Spleen (tissue), 13 donors: ENCODE measurements at places on chromosomes 3 and 15. TPM values are rescaled to one million over a fixed set of nuclear protein-coding genes. Genes with fewer than 3 reads are reported as not detected.

DNA sequence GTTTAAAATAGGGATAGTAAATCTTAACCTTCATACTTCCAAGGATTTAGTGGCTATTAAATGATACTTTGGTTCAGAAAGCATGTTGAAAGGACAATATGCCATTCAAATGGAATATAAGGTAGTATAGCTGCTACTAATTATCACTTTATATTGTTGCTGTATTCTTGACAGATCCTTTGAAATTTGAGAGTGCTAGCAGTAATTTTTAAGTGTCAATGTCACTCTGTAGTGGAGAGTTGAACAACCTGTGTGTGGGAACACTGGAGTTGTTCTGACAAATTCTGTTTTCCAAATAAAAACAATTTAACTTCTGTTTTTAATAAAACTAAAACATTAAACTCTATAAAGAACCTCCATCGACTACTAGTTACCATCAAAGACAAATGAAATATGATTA is 565.7 kb downstream of the FGF12 start:
- no peaks in the 10 kb centered on the region for H3K4me1 ChIP-seq
- no peak overlapping the region for H3K4me3 ChIP-seq
- no peak for DNase-seq
- H3K36me3 ChIP-seq: no peaks in the 10 kb centered on the region
- H3K27ac ChIP-seq: no peak overlapping the region
- H3K27me3 ChIP-seq: no peaks in the 10 kb centered on the region

GRCh38 chr3:191254098-191254873 is 55.2 kb downstream of the OSTN start:
- DNase-seq: no peak
- no peaks in the 10 kb centered on the region for H3K27me3 ChIP-seq
- H3K4me1 ChIP-seq: peaks cover 67% of the 10 kb centered on the region
- no peak overlapping the region for H3K4me3 ChIP-seq
- H3K27ac ChIP-seq: peak overlapping the region; percentile 6

DNA sequence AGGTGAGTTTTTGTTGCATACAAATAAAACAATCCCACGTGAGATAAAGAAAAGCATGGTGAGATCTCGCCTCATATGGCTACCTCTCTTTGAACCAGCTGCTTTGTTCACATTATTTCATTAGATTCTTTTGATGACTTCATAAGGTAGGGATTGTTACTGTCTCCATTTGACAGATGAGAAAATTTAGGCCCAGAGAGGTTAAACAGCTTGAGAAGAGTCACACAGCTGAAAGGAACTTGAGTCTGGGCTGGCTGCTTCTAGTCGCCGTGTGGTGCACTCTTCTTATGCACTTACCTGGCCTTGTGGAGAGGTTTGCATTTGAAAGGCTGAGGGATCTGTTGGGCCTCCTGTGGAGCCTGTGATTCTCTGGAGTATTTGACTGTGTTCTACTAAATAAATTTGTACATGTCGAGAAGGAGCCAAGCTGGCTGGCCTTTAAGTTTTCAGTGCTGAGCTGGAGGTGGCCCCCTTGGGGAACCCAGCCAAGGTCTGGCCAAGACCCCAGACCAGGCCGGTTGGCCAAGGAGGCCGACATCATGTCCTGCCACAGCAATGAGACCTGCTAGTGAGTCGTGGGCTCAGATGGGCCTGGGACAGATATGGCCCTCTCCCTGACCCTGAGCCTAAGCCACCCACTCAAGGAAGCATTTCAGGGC is 125.1 kb downstream of the SMAD6 start:
- no peak overlapping the region for H3K4me3 ChIP-seq
- no peak for DNase-seq
- no peaks in the 10 kb centered on the region for H3K27me3 ChIP-seq
- no peaks in the 10 kb centered on the region for H3K36me3 ChIP-seq

DNA sequence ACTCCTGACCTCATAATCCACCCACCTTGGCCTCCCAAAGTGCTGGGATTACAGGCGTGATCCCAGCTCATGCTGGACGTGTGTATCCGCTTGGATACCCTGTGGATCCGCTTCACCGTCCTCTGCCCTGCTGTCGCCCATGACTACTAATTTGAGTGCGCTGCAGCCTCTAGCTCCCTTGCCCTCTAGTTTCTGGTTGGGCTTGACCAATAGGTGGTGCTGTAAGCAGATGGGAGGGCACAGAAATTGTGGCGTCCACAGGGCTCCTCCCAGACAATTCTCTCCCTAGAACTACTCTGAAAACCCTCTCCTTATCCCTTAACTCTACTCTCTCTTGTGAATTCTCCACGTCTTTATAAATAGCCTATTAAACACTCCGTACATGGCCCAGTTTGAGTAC is 36.2 kb downstream of the ZPLD1 start:
- DNase-seq: no peak
- H3K4me1 ChIP-seq: no peaks in the 10 kb centered on the region
- H3K27me3 ChIP-seq: no peaks in the 10 kb centered on the region
- no peak overlapping the region for H3K4me3 ChIP-seq

- H3K36me3 ChIP-seq: no peaks in the 10 kb centered on the region
- no peak overlapping the region for H3K4me3 ChIP-seq
- peak; percentile 49 for DNase-seq
Observed at GRCh38 chr15:41990691-41991090, 18.3 kb upstream of the EHD4 start.

- H3K27ac ChIP-seq: no peak overlapping the region
- H3K36me3 ChIP-seq: no peaks in the 10 kb centered on the region
- no peak overlapping the region for H3K4me3 ChIP-seq
- H3K4me1 ChIP-seq: no peaks in the 10 kb centered on the region
- H3K27me3 ChIP-seq: no peaks in the 10 kb centered on the region
Observed at GRCh38 chr3:98199020-98199419, 32.5 kb downstream of the OR5H15 start.

DNA sequence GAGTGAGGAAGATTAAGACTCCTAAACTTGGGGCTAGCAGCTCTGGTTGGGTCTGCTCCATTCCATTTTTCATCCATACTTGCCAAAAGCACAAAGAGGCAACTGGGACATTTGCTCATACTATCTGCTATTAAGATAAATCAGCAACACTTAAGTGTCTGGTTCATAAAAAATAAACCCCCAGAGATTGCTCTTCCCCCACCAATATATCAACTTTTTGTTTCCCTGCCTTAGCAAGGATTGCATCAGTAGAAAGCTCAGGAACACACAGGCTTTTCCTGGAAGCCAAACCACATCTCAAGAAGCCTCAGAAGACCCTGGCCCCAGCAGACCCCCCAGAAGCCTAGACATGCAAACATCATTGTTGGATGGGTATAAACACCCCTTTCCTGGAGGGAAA is 232.4 kb upstream of the WNT5A start:
- H3K4me3 ChIP-seq: no peak overlapping the region
- no peaks in the 10 kb centered on the region for H3K36me3 ChIP-seq
- H3K4me1 ChIP-seq: peaks cover 10% of the 10 kb centered on the region

GRCh38 chr15:45121706-45122417 is 7.7 kb downstream of the DUOXA2 start:
- H3K4me1 ChIP-seq: peaks cover 8% of the 10 kb centered on the region
- no peak overlapping the region for H3K27ac ChIP-seq
- no peaks in the 10 kb centered on the region for H3K36me3 ChIP-seq
- no peak for DNase-seq
- H3K4me3 ChIP-seq: no peak overlapping the region
- peaks cover 19% of the 10 kb centered on the region for H3K27me3 ChIP-seq

GRCh38 chr15:73740152-73741048 is 12.8 kb downstream of the INSYN1 start:
- no peak overlapping the region for H3K4me3 ChIP-seq
- H3K4me1 ChIP-seq: no peaks in the 10 kb centered on the region
- H3K27ac ChIP-seq: no peak overlapping the region
- DNase-seq: no peak
- no peaks in the 10 kb centered on the region for H3K36me3 ChIP-seq

DNA sequence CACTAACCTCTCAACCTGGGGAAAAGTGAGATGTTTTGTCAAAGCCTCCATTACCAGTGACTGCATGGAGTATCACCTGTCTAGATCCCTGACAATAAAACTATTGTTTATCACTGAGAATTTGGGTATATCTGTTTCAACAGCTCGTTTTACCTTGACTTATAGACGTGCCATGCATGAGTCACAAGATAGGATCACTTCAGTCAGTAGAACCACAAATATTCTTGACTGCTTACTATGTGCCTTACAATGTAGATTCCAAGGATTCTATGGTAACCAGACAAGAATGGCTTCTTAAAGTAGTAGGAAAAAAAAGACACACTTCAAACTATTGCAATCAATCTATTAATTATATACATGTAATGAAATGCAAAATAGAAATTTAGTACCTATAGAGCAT is 55.7 kb upstream of the GRM7 start:
- no peak overlapping the region for H3K27ac ChIP-seq
- no peaks in the 10 kb centered on the region for H3K36me3 ChIP-seq
- no peak for DNase-seq
- H3K4me1 ChIP-seq: no peaks in the 10 kb centered on the region

DNA sequence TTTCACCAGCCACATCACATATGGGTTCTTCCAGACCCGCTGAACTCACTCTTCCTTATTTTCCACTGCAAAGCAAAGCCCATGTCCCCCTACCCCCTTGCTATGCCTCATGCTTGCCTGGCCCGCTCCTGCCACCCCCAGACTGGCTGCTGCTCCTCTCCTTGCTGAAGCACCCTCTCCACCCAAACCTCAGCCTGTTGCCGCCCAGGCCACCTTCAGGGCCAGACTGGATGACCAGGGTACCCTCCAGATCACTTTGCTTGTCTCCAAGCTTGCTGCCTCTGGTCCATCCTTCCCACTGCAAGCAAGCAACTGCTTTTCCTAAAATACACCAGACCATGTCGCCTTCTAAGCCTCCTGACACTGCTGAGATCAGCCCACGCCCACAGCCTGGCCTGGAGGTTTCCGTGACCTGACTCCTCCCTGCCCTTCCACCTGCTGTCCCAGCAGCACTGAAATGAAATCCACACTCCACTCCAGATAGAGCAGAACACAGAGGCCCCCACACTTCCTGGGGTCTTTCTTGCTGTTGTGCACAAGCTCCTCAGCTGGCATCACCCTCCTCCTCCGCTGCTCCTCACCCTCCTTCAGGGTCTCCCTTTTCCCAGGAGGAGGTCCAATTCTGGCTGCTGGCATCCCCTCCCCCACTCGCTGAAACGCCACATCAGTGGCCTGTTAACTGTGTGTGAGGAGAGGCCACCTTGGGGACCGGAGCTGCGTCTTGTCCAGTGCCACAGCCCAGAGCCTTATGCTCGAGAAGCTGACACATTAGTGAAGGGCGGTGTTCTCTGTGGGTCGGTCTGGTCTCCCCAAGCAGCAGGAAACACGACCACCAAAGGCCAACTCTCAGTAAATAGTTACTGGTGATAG is 99.1 kb downstream of the ADCY5 start:
- no peak overlapping the region for H3K4me3 ChIP-seq
- H3K27me3 ChIP-seq: peaks cover 5% of the 10 kb centered on the region
- no peaks in the 10 kb centered on the region for H3K4me1 ChIP-seq
- peak; percentile 48 for DNase-seq
- no peak overlapping the region for H3K27ac ChIP-seq
- no peaks in the 10 kb centered on the region for H3K36me3 ChIP-seq

- H3K27me3 ChIP-seq: no peaks in the 10 kb centered on the region
- H3K4me1 ChIP-seq: no peaks in the 10 kb centered on the region
- H3K36me3 ChIP-seq: no peaks in the 10 kb centered on the region
- no peak overlapping the region for H3K4me3 ChIP-seq
Observed at GRCh38 chr15:87549860-87550259, 706.7 kb downstream of the NTRK3 start.

DNA sequence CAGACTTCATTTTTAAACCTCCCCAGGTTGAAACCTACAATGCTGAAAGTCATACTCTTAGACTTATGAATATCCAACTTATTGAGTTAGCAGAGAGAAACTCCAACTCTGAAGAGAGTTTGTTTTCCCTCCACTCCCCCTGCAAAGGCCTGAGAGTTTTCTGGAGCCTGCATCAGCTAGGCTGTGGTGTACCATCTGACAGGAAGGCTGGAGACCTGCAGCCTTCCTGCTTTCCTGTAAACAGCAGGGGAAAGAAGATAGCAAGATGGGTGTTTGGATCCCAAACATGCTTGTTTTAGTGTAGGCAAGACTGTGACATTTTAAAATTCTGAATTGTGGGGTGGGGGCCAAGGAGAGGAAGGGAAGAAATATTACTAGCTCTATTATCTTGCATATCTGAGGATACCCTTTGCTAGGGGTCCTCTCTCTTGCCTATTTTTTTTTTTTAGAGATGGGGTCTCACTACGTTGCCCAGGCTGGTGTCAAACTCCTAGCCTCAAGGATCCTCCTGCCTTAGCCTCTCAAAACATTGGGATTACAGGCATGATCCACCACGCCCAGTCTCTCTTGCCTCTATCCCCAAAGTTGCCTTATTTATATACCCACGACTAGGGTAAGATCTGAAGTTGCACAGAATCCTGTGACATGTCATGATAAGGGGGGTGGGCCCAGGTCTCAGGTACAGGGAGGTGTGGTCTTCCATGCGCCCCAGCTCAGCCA is 51.0 kb upstream of the USP3 start:
- no peaks in the 10 kb centered on the region for H3K27me3 ChIP-seq
- no peak overlapping the region for H3K27ac ChIP-seq
- no peak overlapping the region for H3K4me3 ChIP-seq

DNA sequence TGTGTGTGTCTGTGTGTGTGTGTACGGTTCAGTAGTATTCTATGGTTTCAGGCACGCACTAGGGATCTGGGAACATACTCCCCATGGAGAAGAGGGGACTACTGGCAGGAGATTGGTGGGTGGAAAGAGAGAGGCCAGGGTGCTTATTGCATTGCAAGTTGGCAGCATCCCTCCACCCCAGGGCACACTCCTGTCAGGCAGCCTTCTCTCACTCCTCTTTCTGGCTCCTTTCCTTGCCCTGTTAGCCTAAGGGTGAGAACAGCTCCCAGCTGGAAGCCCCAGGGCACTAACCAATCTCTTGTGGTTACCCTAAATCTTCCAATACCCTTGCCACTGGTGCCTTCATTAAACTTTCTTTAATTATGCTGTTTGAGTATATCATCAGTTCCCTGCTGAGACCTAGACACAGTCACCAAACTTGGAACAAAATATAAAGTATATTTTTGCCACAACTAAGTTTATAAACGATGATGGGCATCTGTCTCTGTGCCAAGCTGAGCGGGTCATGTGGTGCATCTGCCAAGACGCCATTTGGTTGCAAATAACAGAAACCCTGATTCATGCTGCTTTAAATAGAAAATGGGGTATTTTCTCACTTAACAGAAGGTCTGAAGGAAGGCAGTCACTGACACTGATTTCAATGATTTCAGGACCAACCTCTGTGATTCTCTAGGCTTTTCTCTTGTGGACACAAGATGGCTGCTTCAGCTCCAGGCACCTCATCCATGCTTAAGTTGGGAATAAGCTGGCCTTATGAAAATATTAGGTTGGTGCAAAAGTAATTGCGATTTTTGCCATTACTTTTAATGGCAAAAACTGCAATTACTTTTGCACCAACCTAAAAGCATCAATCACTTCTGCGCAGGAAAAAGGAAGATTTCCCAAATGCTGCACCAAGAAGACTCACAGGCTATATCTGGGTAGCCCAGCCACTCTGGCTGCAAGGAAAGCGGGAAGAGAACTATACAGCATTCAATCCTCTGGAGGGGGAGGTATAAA is 476.9 kb upstream of the PROK2 start:
- no peak overlapping the region for H3K27ac ChIP-seq
- DNase-seq: no peak
- no peaks in the 10 kb centered on the region for H3K27me3 ChIP-seq
- H3K36me3 ChIP-seq: no peaks in the 10 kb centered on the region
- peaks cover 9% of the 10 kb centered on the region for H3K4me1 ChIP-seq

- no peak overlapping the region for H3K4me3 ChIP-seq
- no peaks in the 10 kb centered on the region for H3K4me1 ChIP-seq
- no peaks in the 10 kb centered on the region for H3K36me3 ChIP-seq
- no peak overlapping the region for H3K27ac ChIP-seq
Observed at GRCh38 chr3:118348169-118348557, 686.5 kb downstream of the IGSF11 start.

Gene LCMT2
- 7.1 TPM for total RNA-seq

Gene SLC7A14
- not detected for total RNA-seq

Gene SH2D7
- not detected for total RNA-seq

Gene CFAP91
- total RNA-seq: 141 TPM

Gene IRAK2
- 7.4 TPM for total RNA-seq

Gene FSIP1
- 0.33 TPM for total RNA-seq

Gene FANCD2OS
- total RNA-seq: not detected

Gene EPHB1
- 8.7 TPM for total RNA-seq
